AG10803 (cell line): ENCODE measurements at places on chromosomes 13 and 19.
A peak's percentile ranks its signal among the peaks of the same experiment; 100 is the strongest.

DNA sequence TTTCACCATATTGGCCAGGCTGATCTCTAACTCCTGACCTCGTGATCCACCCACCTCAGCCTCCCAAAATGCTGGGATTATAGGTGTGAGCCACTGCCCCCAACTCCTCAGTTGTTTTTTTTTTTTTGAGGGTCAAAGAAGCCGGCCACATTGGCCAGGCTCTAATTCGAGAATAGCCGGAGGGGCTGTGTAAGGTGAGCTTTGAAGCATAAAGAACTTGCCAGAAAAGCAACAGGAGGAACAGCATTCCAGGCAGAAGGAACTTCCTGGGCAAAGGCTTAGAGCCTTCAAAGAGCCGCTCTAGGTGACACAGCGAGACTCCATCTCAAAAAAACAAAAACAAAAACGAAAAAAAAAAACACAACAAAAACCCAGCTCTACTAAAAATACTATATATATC lies 1.2 kb upstream of the BABAM1 start:
- DNase-seq: no peak

DNA sequence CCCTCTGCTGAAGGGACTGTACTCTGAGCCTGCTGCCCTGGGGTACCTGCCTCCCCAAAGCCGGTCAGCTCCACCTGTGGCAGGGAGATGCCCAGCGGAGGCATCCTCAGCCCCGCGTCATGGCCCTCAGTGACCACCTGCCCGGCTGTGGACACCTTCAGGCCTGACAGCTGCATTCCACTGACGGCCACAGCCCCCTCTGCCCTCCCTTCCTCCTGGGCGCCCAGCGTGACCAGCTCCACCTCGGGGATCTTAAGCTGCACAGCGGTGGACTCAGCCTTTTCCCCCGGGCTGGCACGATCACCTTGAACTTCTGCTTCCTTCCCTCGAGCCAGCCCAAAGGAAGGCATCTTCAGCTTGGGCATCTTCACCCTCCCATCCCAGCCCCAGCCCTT lies 4.8 kb upstream of the HIPK4 start:
- DNase-seq: no peak

DNA sequence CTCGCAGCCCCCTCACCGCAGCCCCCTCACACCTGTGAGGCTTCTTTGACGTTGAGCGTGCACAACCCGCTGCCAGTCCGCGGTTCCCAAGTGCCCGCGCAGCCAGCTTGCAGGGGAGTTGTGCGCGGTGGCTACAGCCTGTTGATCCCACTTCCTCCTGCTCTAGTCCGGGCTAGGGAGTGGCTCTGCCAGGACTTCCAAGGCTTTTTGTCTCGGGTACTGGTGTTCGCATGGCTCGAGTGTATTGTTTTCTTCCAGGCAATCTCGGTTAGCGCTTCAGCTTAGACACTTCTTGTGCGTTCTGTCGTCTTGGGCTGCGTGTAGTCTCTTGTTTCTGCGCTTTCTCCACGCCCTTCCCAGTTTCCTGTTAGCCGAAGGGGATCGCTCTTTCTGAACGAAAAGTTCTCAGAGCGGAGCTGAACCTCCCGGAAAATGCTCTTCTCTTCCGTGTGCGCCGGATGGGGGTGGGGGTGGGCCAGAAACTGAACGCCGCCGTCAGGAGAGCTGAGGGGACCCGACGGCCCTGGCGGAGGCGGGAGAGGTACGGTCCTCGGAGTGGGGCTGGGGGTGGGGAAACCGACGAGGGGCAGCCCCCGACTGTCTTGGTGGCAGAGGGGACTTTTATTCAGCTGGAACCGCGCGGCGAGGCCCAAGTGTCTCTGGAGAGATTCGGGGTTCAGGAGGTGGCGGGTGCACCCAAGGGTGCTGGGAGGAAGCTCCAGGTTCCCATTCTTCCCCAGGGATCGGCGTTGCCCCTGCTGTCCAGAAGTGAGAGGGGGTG lies 697 bp upstream of the DGKH start:
- peak; percentile 69 for DNase-seq

DNA sequence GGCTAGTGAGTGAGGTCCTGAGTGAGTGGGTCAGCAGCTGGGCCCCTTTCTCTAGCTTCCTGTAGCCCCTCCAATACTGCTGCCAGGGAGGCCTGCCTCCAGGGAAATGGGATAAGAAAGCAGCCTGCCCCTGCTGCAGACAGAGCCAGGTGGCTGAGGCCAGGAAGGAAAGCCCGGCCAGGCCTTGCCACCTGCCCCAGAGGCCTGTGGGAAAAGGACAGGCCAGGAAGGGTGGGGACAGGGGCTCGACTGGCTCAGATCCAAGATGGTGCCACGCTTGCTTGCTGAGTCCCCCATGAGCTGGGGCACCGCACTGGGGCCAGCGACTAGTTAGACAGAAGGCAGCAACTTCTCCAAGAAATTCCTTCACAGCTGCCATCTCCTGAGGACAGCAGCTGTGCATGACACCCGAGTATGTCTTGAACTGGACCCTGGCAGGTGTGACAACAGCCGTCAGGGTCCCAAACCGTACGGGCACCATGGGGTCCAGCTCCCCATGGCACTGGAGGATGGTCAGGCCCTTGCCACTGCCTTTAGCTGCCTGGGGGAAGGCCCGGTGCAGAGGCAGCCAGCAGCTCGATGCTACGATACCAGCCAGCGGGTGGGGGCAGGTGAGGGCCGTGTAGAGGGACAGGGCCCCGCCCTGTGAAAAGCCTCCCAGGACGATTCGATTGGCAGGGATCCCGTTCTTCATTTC lies 5.1 kb upstream of the PRR36 start:
- no peak for DNase-seq

DNA sequence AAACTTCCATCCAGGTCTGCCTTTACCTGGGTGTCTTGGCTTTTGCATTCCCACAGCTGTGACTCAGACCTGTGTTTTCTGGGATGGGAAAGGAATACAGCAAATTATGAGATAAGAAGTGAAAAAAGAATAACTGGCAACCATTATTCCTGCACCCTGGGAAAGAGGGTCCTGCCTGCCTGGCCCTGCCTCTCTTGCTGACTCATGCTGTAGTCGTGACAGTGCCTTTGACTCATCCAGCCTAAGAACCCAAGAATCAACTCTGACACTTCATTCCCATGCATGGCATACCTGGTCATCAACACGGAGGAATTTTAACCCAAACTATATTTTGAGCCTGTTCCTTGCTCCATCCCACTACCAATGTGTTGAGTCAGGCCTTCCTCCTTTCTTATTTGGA lies 185.4 kb upstream of the SERP2 start:
- DNase-seq: peak; percentile 58

GRCh38 chr13:88142653-88143052 lies 471.5 kb downstream of the SLITRK5 start:
- no peak for DNase-seq

GRCh38 chr19:30074741-30075715 lies 133.0 kb downstream of the URI1 start:
- no peak for DNase-seq

- DNase-seq: no peak
Observed at GRCh38 chr19:43704002-43704705, 11.7 kb upstream of the IRGC start.

GRCh38 chr19:3970313-3970807 lies 539 bp downstream of the DAPK3 start:
- no peak for DNase-seq

DNA sequence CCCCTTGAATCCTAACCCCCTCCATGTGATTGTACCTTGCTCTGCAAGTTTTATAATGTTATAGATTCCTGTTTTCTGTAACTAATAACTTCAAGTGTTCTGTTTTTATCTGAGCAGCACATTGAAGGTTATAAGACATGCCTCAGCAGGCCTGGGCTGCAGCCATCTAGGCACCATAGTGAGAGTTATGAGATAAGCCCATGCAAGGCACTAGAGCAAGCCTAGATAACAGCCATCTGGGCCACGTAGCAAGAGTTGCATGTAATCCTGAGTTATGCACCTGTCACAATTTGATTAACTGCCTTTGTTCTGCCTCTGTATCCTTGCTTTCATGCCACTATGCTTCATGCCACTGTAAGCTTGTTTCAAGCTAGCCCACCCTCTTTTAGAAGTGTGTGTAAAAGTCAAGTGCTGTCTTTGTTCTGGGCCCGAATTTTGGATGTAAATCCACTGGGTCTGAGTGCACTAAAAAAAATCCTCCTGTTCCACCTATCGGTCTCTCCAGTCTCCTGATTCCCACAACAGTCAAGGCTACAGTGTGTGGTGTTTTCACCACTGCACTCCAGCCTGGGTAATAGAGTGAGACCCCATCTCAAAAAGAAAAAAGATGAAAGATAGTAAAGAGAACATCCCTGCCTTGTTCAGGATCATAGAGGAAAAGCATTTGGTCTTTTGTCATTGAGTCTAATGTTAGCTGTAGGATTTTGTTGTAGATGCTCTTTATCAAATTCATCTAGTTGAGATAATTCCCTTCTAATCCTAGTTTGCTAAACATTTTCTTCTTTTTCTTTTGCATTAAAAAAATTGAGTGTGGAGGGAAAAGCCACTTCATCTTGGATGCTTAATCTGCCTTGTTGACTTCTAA lies 16.0 kb upstream of the KBTBD6 start:
- DNase-seq: no peak

DNA sequence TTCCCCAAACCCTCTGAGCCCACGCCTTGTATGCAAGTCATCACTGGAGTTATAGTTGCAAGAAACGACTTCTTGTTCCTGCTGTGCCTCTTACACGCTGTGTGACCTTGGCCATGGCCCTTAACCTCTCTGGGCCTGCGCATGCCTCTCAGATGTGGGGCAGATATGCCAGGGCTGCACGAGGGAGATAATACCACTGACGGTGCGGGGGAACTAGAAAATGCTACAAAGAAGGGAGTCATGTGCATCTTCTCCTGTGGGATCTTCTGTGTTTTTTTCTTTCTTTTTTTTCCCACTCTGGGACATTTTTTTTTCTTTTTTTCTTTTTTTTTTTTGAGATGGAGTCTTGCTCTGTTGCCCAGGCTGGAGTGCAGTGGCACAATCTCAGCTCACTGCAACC lies 4.3 kb upstream of the SAMD1 start:
- DNase-seq: no peak

DNA sequence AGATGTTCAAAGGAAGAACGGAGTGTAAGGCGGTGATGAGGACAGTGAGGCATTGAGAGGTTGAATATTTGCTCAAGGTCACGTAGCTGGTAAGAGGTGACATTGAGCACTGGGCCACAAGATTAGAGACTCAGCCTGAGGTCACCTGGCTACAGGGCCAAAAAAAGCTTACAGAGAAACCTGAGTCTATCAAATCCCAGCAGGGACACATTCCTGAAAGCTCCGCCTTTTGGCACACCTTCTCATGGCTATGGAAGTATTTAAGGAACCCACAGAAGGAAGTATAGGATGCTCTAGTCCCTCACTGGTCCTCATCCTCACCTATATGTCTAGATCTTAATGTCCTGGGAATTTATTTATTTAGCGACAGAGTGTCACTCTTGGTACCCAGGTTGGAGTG lies 17.4 kb downstream of the ZNF586 start:
- DNase-seq: no peak

DNA sequence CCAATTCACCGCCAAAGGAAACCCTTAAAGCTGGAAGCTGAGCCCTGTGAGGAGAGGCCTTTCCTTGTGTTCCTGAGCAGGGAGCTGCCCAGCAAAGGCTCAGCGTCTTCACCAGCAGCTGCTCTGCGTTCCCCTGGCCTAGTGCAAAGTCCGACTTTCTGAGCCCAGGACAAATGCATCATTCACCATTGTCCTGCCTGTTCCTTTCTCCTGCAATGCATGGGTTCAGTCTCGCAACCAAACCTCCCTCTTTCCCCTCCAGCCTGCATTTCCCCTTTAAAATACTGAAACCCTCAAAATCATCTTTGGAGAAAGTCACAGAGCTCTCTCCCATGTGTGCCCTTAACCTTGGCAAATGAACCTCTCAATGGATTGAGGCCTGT lies 12.9 kb upstream of the TMEM255B start:
- no peak for DNase-seq

DNA sequence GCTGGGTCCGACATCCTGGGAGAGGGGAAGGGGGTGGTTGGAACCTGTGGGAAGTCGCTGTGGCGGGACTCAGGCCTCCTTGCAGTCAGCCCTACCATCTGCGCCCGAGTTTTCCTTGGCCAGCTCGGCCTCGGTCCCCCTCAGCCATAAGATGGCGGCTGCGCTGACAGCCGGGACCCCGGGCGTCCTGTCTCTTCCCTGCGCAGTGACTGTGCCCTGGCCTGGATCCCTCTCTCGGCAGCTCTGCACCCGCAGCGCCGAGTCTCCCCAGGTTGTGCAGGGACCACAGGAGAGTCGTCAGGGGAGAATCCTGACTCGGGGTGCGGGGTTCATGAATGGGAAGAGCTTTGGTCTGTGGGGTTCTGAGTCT lies 345 bp downstream of the ZNF257 start:
- DNase-seq: peak; percentile 2

DNA sequence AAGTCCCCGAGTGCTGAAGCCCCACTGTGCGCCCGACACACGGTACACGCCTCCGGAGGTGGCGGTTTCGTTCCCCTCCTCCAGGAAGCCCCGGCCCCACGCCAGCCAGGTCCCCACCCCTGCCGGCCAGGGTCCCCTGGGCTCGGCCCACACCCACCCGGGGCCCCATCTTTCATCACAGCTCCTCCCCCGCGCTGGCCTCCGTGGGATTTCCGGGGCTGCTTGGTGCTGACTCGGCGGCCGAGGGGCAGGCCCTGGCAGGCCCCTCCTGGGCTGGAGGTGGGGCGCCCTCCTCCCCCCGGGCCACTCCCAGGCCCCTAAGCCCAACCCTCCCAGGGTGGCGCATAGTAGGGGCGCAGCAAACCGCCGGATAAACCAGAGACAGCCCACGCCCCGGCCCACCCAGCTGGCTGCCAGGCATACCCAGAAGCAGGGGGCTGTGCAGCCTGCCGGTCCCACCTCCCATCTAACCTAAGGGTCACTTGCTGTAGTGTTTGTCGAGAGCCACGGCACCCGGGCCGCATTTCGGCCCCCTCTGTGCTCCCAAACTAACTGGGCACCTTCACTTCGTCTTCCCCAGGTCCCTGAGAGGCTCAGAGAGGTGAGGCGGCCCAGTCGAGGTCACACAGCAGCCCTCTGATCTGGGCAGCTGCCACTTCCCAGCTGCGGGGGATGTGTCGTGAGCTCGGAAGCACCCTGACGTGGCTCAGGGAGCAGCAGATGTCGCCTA lies 6.6 kb downstream of the ZBTB7A start:
- DNase-seq: peak; percentile 42

GRCh38 chr19:29806098-29806866 lies 5.5 kb upstream of the CCNE1 start:
- DNase-seq: peak; percentile 20

- DNase-seq: no peak
Observed at GRCh38 chr13:78636495-78636894, 22.5 kb downstream of the OBI1 start.

- DNase-seq: no peak
Observed at GRCh38 chr19:44876930-44877535, 14.0 kb upstream of the TOMM40 start.

DNA sequence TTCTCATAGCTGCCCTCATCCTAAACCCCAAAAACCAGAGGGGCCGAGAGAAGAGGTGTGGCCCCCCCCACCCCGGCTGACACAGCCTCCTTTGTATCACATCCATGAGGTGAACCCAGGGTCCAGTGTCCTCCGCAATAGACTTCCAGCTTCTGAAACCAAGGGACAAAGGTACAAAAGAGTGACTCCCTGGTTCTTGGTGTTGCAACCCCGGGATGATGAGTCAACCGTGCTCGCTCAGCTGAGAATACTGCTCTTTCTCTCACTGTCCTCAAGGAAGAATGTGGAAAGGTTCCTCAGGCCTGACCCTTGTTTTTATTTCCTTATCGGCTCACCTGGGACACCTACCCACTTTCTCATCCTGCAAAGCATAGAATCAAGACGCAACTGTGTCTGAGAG lies 5.5 kb downstream of the SLC15A1 start:
- DNase-seq: peak; percentile 37
